ENCODE measurements at places on chromosomes 7 and 10. TPM values are rescaled to one million over a fixed set of nuclear protein-coding genes. Genes with fewer than 3 reads are reported as not detected.

Gene LGI1
- 2.2 TPM for total RNA-seq

Gene ERVW-1
- total RNA-seq, result 1.2 TPM

Gene FEZF1
- total RNA-seq, result 0.67 TPM

Gene SCART1
- total RNA-seq, result 1.4 TPM

Gene NEBL
- 55.3 TPM for total RNA-seq

Gene CLCN1
- total RNA-seq, result 0.12 TPM

Gene SNX8
- 29.1 TPM for total RNA-seq

DNA sequence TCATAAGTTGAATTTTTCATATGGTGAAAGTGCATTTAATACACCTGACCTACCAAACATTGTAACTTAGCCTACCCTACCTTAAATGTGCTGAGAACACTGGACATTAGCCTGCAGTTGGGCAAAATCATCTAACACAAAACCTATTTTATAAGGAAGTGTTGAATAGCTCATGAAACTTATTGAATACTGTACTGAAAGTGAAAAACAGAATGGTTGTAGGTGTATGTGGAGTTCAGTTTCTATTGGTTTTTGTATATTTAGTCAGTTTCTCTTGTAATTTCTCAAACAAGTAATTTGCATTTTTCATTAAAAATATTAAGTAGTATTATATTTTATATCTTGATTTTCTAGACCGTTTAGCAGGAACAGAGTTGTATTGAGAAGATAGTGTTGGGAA is 15.3 kb downstream of the CCDC7 start:
- DNase-seq, result no peak
- no peaks in the 10 kb centered on the region for H3K4me1 ChIP-seq
- no peaks in the 10 kb centered on the region for H3K27me3 ChIP-seq
- H3K36me3 ChIP-seq, result peaks cover 6% of the 10 kb centered on the region

DNA sequence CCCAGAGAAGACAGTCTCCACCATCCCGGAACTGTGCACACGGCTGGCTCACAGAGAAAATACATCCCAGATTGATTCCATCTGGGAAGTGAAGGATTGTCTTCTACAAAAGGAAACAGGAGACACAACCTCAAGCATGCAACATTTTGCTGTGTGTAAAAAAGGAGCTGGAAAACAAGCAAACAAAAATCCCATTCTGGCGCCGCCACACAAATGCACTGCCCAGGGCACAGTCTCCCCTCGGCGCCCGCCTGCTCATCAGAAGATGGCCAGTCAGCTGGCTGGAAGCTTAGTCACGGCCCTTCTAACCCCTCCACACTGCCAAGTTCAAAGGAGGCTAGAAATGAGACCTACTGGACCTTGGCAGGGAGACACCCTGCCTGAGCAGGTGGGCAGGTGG is 14.1 kb upstream of the CYTH3 start:
- H3K27me3 ChIP-seq, result no peaks in the 10 kb centered on the region
- H3K36me3 ChIP-seq, result no peaks in the 10 kb centered on the region
- DNase-seq, result no peak

GRCh38 chr10:72419241-72419640 is 64.5 kb upstream of the DNAJB12 start:
- peaks cover 13% of the 10 kb centered on the region for H3K4me1 ChIP-seq
- H3K27ac ChIP-seq, result no peak overlapping the region
- H3K27me3 ChIP-seq, result no peaks in the 10 kb centered on the region
- no peak for DNase-seq

DNA sequence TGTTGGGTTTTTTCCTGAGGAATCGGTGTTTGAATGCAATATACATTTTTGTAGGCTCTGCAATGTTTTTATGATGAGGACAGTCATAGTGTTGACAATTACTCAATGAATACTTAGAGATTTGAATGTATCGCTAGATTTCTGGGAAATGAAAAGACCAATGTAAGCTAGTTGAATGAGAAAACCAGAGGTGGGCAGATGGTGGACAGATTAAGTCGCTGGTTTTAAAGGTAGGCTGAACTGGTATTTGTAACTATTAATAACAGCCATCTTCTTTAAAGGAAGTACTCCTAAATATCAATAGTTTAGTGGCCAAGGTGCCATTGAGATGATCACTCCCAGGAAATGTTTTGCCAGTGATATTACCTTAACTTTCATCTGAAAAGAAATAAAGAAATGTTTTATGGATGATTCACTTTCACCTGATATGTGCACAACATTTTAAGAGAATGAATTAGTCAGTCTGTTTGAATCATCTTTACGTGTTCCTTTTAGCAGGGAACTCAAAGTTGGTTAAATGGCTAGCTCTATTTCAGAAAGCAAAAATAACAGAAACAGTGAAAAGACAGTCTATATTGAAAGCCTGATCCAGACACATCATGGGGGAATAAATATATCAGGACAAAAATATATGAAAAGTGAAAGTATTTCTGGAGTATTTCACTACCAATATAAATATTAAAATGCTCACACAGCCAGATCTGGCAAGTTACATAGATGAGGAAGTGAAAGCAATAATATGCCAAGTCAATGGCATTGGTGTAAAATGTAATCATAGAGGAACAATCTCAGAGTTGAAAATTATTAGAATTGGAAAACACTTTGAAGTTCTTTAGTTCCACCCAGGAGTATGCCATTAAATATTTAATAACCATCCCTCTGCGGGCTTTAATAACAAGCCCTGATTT is 20.7 kb downstream of the MET start:
- H3K27ac ChIP-seq, result peak overlapping the region; percentile 34
- no peaks in the 10 kb centered on the region for H3K27me3 ChIP-seq
- DNase-seq, result no peak

DNA sequence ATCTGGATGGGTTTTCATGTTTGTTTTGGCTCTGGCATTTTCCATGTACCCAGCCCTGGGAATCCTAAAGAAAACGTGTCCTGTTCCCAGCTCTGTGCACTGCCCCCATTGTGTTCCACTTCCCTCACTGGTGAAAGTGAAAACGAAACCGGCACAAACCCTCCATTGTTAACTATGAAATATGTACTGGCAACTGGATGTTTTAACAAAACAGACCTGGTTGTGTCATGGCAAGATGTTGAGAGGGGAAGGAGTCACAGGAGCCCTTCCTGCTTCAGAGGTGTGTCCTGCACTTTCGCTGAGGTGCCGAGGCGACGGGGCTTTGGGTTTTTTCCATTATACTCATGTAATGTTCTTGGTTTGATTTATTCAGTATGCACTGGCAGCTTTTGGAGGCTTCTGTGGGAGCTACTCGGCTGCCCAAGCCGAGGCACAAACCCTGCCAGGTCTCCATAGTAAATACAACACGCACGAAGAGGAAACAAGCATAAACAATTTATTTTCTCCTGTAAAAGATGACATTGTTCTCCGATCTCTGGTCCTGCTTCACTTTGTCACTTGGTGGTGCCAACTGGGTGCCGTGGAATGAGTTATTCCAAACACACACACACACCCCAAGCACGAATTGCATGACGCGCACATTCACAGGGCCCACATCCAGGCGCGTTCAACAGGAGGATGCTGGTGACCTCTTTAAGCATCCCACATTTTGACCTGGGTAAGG is 118.2 kb downstream of the CDK6 start:
- no peak overlapping the region for H3K27ac ChIP-seq
- no peaks in the 10 kb centered on the region for H3K27me3 ChIP-seq
- H3K4me1 ChIP-seq, result no peaks in the 10 kb centered on the region
- H3K36me3 ChIP-seq, result peaks cover 13% of the 10 kb centered on the region

DNA sequence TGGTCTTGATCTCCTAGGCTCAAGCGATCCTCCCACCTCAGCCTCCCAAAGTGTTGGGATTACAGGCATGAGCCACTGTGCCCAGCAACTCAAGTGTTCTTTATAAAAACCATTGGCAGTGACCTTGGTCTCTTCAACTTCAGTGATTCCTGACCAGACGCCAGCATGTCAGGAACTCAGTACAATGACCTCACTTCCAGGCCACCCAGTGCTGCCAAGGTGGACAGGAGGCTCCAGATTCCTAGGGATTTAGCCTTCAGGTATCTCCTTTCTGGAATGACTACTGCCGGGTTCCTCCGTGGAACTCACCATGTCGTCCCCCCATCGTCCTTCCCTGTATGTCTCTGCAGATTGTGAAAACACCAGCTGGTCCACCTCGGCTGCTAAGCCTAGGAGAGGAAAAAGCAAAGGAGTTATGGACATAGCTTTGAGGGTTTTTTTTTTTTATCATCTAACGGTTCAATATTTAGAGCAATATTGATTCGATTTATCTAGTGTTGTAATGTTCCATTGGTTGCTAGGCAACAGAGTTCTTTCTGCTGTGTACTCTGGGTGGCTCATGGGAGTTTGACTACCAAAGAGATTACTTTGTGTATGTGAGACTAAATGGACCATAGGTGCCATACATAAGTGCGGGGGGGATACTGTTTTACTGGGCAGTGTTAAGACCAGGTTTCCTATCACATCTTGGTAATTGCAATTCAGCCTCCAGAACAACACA is 425.8 kb upstream of the AUTS2 start:
- H3K4me3 ChIP-seq, result no peak overlapping the region
- no peak overlapping the region for H3K27ac ChIP-seq
- peaks cover 10% of the 10 kb centered on the region for H3K27me3 ChIP-seq
- DNase-seq, result no peak

- H3K4me1 ChIP-seq, result peaks cover 40% of the 10 kb centered on the region
- peaks cover 3% of the 10 kb centered on the region for H3K27me3 ChIP-seq
- H3K4me3 ChIP-seq, result peak within 1 kb of the TSS; percentile 85
- H3K27ac ChIP-seq, result peak within 1 kb of the TSS; percentile 89
These were observed at the start of gene FAM171A1 for GRCh38 chr10:15370856-15371701. TSS of gene FAM171A1 (minus strand) at chr10:15371289. CDS start at chr10:15371052, 237 bp downstream.

- H3K27ac ChIP-seq, result no peak overlapping the region
- no peak for DNase-seq
- H3K4me3 ChIP-seq, result no peak overlapping the region
- no peaks in the 10 kb centered on the region for H3K27me3 ChIP-seq
These were observed 20.1 kb downstream of the MGAM2 start for GRCh38 chr7:142131439-142132185.

DNA sequence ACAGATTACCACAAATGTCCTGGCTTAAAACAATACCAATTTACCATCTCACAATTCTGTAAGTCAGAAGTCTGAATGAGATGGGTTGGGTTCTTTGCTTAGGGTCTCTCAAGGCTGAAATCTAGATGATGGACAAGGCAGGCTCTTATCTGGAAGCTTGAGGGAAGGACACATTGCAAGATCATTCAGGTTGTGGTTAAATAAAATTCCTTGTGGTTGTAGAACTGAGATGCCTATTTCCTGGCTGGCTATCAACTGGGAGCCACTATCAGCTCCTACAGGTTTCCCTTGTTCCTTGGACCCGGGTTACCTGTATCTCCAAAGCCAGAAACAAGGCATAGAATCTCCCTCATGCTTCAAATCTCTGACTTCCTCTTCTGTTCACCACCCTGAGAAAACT is 148.4 kb downstream of the MDFIC start:
- no peaks in the 10 kb centered on the region for H3K27me3 ChIP-seq
- no peak for DNase-seq

- DNase-seq, result no peak
- peak overlapping the region; percentile 9 for H3K27ac ChIP-seq
- peaks cover 20% of the 10 kb centered on the region for H3K36me3 ChIP-seq
- no peak overlapping the region for H3K4me3 ChIP-seq
- H3K4me1 ChIP-seq, result no peaks in the 10 kb centered on the region
These were observed 105.7 kb downstream of the CCNY start for GRCh38 chr10:35442028-35442427.

GRCh38 chr7:1290026-1290678 is 57.5 kb downstream of the UNCX start:
- peaks cover 29% of the 10 kb centered on the region for H3K27me3 ChIP-seq
- H3K4me1 ChIP-seq, result peaks cover 12% of the 10 kb centered on the region
